HS-27A (cell line): ENCODE measurements at places on chromosomes 2 and 18.

- DNase-seq: no peak
Observed at GRCh38 chr18:55455938-55456337, 132.1 kb downstream of the TCF4 start.

GRCh38 chr2:66525606-66526005 is 90.7 kb downstream of the MEIS1 start:
- DNase-seq: no peak

DNA sequence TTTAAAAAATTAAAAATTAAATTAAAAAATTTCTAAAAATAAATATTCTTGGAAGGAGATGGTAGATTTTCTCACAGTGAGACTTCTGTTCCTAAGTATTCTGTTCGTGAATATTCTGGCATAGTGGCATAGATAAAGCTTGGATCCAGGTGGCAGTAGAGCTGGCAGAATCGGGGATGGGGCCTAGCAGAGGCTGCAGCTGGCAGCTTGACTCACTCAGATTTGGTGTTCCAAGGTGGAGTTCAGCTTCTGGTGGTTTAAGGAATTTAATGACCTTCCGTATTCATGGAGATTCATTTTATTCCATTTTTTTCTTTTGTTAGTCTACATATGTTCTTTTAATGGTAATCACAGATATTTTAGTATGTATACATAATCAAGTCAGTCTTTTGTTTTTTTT is 19.9 kb downstream of the ARMC9 start:
- no peak for DNase-seq

DNA sequence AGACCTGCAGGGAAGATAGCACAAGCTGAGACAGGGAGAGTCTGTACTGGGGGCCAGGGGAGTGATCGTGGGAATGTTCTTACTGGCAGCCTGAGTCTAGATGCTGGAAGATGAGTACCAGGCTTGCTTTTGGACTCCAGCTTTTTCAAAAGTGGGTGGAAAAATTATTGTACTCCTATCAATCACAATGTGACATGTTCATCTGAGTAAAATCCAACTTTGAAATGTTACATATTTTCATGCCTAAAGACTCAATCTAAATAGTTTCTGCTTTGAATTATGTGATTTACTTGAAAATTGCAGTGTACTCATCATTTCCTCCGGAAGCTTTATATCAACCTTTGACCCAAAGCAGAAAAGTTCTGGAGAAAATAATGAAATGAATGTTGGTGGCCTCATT is 49.7 kb upstream of the ST3GAL5 start:
- no peak for DNase-seq

DNA sequence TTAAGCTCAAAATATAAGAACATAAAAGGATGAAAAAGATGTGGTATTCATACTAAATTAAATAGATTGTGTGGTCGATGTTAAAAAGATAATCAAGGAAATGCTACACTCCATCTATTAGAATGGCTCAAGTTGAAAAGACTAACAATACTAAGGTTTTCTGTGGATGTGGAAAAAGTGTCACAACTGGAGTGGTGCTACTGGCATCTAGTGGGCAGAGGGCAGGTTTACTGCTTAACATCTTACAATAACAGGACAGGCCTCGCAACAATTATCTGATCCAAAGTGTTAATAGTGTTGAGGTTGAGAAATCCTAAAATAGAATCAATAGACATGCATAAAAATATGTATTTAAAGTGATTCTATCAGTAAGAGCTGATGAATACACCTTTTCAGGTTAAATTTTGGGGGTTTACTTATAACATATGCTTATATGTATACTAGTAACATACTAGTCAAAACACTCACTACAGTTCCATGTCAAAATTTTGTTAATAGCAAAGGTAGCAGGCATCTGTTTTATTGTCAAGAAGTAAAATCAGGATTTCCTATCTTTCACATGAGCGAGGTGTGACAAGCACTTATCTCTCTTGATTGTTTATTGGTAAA is 91.5 kb upstream of the TMEFF2 start:
- no peak for DNase-seq

GRCh38 chr2:98909317-98910211 is 26.5 kb downstream of the CRACDL start:
- no peak for DNase-seq

- DNase-seq: no peak
Observed at GRCh38 chr2:173251225-173251624, 103.4 kb upstream of the CDCA7 start.

DNA sequence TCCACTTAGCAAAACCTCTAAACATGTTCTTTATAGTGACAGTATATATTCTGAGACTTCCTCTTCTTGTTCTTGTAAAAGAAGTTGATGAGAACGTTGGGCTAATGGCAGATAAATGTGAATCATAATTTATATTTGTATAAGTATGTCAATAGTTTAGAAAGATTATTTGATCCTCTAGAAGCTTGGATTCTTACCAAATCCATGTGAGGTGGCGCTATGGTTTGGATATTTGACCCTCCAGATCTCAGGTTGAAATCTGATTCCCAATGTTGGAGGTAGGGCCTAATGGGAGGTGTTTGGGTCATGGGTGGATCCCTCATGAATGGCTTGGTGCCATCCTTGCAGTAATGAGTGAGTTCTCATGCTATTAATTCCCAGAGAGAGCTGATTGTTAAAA is 29.8 kb upstream of the SCN1A start:
- DNase-seq: no peak

- no peak for DNase-seq
Observed at GRCh38 chr18:48858676-48859075, 92.1 kb downstream of the SMAD7 start.

DNA sequence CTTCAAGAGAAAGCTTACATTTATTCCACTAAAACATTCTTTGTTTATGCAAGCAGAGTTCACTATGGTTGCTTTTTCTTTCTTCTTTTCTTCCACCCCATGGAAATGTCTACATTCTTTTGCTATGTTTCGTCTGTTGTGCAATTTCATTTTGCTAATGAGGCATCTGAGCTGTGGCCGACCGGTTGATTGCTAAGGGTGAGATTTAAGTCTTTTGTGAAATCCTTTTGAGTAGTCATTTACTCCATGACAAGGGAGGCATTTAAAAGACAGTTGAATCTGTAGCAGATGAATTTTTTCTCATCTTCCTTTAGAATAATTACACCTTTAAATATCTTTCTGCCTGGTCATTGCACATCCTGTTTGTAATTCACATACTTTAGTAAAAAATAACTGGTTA is 324.1 kb upstream of the THUMPD2 start:
- DNase-seq: no peak

- no peak for DNase-seq
Observed at GRCh38 chr18:1499265-1499664, 594.6 kb downstream of the ADCYAP1 start.

DNA sequence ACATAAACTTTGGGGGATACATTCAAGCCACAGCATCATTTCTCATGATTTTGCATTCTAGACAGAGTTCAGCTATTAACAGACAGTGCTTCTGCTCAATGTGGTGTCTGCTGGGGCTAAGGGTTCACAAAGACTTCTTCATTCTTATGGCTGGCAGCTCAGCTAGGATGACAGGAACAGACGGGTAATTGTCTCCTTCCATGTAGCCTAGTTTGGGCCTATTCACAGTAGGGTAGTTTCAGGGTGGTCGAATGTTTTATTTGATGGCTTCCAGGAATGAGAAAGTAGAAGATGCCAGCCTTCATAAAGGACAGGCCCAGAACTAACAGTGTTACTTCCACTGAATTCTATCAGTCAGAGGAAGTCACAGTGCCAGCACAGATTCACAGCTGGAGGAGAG is 26.0 kb upstream of the BCL2L11 start:
- no peak for DNase-seq

GRCh38 chr2:227154986-227155774 is 8.8 kb downstream of the COL4A4 start:
- DNase-seq: peak; percentile 80

GRCh38 chr18:11665146-11665545 is 23.9 kb upstream of the GNAL start:
- no peak for DNase-seq

GRCh38 chr2:73205611-73206010 is 3.2 kb downstream of the NOTO start:
- no peak for DNase-seq

DNA sequence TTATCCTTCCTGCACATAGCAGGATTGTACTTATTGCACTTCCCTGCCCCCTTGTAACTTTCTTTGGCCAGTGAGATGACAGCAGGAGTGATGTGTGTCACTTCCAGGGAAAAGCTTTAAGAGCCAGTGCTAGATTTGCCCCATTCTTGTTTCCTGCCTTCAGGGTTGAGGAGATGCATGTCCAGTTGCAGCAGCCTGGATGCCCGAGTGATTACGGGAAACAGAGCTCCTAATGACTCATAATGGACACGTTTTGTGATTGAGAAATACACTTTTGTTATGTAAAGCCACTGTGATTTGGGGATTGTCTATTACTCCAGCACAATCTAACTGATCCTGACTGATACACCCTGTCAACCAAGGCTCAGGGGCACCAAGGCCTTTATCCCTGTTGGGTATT is 5.0 kb upstream of the TET3 start:
- peak; percentile 57 for DNase-seq

DNA sequence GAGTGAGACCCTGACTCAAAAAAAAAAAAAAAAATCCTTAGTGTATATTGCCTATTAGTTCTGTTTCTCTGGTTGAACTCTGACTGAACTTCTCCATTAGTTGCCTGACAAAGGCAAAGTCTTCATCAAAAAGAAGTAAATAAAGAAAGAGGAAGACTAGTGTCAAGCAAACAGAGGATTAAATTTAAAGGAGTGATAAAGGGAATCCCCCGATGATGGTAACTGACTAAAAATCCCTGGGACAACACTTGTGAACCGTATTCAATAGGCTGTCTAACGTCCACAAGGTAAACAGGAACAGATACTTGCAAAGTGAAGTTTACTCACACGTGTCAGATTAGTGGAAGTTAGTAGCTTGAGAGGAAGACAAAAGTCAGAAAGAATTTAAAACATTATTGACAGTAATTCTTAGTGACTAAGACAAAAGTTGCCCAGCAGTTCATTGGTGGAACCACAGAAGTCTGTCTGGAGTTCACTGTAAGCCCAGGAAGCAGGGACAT is 26.2 kb upstream of the SPOPL start:
- DNase-seq: no peak

- no peak for DNase-seq
Observed at GRCh38 chr18:27372386-27372785, 187.3 kb upstream of the CHST9 start.

GRCh38 chr2:230218421-230218820 is 1.4 kb downstream of the SP110 start:
- no peak for DNase-seq

DNA sequence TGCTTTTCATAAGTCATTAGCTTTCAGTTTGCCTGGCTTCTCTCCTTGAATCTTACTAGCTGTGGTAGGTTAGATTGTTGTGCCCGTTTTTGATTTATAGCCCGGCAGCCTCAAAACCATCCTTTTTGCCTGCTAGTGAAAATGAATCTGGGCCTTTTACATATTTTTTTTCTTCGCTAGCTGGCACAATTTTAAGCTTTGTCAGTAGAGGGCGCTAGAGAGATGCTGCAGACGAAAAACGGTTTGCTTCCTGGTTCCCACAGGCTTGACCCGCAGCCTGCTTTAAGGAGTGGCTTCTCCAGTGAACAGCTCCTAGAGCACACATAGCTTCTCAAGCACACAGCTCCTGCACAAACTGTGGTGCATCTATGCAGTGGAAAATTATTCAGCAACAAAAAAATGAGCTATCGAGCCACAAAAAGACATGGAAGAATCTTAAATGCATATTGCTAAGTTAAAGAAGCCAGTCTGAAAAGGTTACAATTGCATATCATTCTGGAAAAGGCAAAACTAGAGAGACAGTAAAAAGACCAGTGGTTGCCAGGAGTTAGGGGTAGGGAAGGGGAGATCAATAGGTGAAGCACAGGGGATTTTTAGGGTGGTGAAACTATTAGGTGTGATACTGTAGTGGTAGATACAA is 47.9 kb downstream of the E2F6 start:
- no peak for DNase-seq

DNA sequence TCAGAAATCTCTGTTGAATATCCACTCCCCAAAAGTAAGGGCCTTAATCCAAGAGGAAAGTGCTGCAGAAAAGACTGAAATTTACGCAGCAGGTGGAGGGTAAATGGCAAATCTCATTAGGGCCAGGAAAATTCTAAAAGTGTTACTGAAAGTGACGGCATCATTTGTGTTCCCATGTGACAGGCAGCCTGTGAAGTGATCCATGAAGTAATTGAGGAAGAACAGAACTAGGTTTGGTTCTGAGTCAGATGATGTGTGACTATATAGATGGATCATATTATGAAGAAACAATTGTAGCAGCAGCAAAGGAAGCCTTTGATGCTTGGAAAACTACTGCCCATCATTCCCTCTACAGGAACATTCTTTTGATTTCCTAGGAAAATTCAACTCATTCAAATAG is 401.2 kb downstream of the TGIF1 start:
- DNase-seq: no peak

- no peak for DNase-seq
Observed at GRCh38 chr2:437756-438393, 150.0 kb upstream of the ALKAL2 start.

DNA sequence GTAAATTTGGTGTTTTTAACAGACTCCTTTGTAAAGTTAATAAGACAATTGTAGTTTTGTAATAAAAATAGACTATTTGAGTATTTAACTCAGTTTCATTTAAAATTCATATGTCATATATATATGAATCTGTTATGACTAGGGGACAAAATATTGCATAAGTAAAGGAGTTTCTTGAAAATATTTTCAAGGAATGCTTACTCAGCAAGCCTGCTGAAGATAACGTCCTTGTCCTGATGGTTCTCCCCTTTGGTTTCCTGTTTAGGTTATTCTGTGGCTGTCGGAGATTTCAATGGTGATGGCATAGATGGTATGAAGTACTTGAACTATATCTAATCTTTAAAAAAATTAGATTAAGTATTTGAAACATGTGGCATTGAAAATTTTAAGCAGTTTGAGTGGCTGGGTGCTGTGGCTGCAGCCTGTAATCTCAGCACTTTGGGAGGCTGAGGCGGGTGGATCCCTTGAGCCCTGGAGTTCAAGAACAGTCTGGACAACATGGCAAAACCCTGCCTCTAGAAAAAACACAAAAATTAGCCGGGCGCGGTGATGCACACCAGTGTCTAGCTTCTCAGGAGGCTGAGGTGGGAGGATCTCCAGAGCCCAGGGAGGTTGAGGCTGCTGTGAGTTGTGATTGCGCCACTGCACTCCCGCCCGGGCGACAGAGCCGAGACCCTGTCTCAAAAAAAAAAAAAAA is 47.1 kb downstream of the ITGAV start:
- no peak for DNase-seq

- DNase-seq: no peak
Observed at GRCh38 chr2:202149155-202149762, 76.2 kb downstream of the KIAA2012 start.

GRCh38 chr2:42865884-42866881 is 73.8 kb upstream of the HAAO start:
- DNase-seq: no peak

- DNase-seq: peak; percentile 87
Observed at GRCh38 chr2:45595721-45596435, 15.2 kb downstream of the SRBD1 start.

GRCh38 chr2:99573634-99574251 is 83.9 kb upstream of the REV1 start:
- DNase-seq: no peak
